ENCODE measurements at places on chromosomes 5 and 9.

- DNase-seq, result no peak
These were observed 72.5 kb downstream of the STK10 start for GRCh38 chr5:172115541-172115982.

DNA sequence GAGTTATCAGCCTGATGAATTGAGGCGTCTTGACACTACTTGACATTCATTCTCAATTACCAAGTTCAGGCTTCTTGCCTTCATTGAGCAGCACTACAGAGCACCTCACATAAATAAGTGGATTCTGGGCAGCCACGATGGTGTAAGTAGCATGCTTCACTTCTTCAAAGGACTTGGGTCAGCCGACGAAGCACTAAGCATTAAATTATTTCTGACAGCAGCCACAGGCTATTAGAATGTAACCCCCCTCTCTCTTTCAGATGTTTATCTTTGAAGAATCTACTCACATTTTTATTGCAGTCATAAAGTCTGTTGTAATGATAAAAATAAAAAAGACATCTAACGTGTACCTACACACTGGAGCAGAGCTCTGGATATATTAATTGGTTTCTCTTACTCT, 45.9 kb upstream of the VPS13A start:
- DNase-seq, result no peak

DNA sequence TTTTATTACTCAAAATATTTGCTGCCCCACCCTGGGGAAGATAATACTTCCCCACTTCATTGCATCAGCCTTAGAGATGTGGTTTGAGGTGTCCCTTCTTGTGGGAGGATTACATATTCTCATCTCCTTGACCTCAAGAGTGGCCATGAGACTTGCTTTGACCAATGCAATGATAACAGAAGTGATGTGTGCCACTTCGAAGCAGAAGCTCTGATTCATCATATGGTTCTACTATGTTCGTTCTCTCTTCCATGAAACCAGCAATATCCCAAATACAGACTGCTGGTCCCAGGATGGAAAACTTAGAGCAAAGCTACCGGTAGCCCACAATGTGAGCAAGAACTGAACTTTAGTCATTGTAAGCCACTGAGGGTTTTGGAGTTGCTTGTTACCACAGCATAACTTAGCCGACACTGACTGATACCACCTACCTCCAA, 92.0 kb downstream of the THBS4 start:
- DNase-seq, result no peak

DNA sequence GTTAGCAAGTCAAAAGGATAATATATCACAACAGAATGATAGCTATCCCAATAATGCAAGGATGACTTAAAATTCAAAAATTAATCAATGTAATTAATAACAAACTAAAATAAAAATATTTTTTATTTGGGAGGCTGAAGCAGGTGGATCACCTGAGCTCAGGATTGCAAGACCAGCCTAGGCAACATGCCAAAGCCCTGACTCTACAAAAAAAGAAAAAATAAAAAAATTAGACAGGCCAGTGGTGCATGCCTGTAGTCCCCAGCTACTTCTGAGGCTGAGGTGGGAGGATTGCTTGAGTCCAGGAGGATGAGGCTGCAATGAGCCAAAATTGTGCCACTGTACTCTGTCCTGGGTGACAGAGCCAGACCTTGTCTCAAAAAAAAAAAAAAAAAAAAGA, 399.3 kb downstream of the ADGRV1 start:
- no peak for DNase-seq

DNA sequence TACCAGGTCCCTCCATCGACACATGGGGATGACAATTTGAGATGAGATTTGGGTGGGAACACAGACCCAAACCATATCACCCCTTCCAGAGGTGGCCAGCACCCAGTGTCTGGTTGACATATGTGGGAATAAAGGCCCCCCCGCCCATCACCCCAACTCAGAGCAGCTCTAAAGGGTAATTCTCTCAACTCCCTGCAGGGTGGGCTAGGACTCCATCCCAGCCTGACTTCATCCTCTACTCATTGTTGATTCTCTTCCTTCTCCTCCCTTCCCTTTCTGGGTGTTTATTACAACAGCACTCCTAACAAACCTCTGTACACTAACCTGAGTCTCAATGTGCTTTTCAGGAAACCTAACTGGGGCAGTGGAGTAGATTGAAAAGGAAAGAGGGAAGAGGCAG, 339.9 kb downstream of the ACTL7B start:
- no peak for DNase-seq

DNA sequence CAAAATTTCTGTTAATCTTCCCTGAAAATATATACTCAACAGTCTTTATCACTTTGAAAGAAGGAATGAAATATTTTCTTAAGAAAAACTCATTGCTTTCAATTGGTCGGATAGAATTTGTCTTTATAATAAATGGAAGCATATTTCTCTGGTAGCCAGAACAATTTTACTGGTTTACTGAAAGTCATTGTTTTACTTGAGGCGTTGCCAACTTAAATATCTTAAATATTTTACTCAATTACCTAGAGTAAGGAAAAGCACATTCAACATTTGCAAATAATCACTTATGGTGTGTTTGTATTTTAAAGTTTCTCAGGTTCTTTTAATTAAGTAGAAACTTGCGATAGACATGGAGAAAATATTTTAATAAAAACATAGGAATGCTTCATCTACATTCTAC, 1181.7 kb downstream of the EFNA5 start:
- no peak for DNase-seq

DNA sequence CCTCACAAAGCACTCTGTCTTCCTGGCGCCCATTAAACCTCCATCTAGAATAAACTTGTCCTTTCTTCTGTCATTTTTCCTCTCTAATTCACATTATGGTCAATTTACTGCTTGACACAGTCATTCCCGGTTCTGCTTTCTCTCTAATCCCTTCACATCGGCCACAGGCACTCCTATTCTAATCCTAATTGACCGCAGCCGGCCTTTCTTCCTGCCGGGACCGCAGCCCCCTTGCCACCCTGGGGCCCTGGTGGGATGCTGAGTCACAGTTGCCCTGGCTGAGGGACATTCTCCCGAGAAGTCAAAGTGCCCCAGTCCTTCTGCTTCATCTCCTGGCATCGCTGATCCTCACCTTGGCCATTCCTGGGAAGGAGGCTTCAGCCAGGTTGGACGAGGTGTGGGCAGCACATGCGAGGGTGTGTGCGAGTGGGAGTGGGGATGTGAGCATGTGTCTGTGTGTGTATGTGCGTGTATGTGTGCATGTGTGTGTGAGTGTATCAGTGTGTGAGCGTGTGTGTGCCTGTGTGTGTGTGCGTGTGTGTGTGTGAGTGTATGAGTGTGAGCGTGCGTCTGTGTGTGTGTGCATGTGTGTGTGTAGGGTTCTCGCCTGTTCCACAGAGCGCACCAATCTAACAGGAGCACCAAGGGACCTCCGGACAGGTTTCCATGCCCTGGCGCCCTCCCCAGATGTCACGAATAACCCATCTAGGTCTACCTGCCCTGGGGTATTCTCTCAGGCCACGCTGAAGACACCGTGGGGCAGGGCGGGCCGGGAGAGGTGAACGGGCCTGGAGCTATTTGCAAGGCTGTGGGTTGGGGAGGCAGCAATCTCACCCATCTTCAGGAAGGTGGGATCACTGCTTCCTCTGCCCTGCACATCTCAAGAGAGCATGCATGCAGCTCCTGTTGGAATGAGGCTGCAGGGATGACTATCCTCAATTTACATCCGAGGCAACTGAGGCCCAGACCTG, 191.2 kb downstream of the PAX5 start:
- DNase-seq, result no peak

DNA sequence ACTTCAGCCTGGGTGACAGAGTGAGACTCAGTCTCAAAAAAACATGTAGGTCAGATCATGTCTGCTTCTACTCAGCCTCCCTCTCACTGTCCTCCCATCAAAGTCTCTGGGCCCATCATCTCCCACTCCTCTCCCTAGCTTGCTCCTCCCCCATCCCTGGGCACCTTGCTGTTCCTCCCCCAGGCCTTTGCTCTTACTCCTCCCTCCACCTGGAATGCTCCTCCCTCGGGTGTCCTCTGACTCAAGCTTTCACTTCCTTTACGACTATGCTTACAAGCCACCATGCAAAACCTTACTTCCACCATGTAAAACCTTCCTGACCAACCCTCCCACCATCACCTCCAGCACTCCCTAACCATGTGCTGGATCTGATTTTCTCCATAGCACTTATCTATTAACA, 51.5 kb downstream of the MTMR12 start:
- no peak for DNase-seq

- no peak for DNase-seq
These were observed 98.1 kb downstream of the DOCK8 start for GRCh38 chr9:312596-313320.

DNA sequence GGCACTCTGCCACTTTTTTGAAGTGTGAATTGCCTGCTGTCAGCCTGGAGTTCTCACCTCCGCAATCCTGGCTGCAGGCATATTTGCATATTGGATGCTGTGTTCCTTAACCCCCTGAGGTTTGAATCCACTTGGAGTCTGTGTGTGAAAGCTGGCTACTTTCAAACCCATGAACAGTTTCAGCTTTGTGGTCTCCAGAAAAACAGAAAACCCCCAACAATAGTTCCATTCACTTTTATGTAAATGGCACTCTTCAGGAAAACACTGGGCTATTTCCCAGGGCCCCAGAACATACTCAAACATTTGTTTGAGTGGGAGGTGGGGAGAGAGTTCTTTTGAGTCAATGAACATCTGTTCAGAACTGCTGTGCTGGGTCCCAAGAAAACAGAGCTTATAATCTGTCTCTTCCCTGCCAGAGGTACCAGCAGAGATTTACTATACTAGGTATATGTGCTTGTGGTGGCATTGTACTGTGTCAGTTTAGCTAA, 5.0 kb downstream of the NUDT2 start:
- DNase-seq, result no peak

- no peak for DNase-seq
These were observed 36.4 kb downstream of the JADE2 start for GRCh38 chr5:134561871-134562296.

GRCh38 chr9:82443312-82443711, 454.7 kb downstream of the SPATA31D1 start:
- DNase-seq, result no peak

DNA sequence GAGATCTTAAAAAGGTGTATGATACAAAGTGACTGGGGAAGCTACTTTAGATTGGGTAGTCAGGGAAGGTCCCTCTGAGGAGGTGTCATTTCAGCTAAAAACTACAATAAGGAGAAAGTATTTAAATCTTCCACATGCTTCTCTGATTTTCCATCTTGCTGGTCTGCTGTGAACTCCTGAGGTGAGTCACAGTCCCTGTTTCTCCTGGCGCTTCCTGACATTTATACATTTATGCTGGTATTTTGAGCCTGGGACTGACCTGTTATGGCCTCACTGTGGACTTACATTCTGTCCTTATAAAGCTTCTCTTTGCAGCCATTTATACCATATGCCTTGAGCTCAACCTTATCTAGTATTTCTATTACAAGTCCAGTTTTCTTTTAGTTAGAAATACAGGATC, 95.1 kb downstream of the MED27 start:
- DNase-seq, result no peak

DNA sequence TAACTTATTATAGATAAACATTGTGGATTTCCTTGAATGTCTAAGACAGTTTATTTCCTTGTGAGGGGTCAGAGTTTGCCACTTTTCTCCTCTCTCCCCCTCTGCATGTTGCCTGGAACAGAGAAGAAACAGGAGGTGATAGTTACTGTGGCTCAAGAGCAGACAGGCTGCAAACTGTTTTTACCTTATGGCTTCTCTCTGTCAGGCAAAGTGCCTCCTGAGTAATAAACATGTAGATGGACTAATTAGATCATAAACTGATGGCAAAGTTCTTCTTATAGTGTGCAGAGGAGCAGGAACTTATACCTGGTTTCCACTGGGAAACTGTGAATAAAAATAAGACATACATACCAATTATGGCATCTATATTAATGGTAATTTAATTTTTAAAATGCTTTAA, 133.1 kb upstream of the CDH12 start:
- no peak for DNase-seq

DNA sequence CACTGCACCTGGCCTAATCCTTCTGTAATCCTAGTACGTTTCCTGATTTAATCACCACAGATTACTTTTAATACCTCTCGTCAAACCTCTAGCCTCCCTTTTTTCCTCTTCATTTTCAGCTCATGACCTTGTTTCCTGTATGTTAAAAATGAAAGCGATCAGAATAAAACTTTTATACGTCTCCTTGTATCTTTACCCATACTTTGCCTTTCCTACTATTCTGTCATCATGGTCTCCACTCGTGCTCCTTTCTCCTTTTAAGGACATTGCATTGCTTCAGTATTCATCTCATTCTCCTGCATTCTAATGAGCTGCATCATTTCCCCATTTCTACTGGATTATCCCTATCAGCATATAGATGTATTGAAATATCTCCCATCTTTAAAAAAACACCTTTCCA, 8.5 kb downstream of the CDC42SE2 start:
- DNase-seq, result no peak

- DNase-seq, result no peak
These were observed 210.0 kb downstream of the MPDZ start for GRCh38 chr9:13069498-13069897.

GRCh38 chr5:55860288-55860687, 9.1 kb downstream of the IL31RA start:
- DNase-seq, result no peak

GRCh38 chr9:120925535-120926396, 830 bp downstream of the TRAF1 start:
- DNase-seq, result no peak

DNA sequence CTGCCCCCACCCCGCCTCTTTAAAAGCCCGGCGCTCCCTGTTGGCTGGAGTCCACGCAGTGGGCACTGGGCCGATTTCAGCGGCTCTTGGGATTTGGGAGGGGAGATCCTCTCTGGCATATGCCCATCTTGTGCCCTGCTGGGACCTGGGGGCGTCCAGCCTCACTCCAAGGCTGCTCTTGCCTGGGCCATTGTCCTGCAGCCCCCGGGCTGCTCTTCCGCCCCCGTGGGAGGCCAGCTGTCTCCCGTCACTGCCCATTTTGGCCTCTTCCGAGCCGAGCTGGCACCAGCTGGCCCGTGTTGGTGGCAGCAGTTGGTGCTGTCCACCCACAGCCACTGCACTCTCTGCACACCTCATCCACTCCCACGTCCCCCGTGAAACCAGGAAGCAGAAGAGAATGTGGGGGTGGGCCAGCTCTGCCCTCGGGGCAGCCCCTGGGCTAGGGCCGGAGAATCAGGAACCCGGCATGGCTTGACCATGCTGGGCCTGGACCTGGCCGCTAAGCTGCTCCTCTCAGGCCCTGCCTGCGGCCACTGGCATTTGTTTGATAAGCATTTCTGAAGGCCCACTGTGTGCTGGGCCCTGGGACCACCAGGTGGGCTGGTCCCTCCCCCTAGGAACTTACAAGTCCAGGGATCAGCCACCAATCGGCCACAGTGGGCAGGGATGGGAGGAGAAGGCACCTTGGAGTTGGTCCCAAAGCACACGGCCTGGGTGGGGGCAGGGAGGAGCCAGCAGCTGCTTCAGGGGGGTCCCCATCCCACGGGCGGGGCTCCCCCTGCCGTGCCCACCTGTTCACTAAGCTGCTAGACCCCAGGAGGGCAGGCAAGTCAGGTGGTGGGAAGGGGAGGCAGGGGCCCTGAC, 2.2 kb downstream of the C8G start:
- DNase-seq, result no peak

GRCh38 chr5:140259500-140259899, 43.4 kb downstream of the PFDN1 start:
- no peak for DNase-seq
